ENCODE measurements at places on chromosomes 6 and 20.

- DNase-seq, result no peak
Observed at GRCh38 chr6:153058909-153059308, 56.4 kb upstream of the MTRF1L start.

- no peak for DNase-seq
Observed at GRCh38 chr20:20733943-20734342, 21.5 kb upstream of the RALGAPA2 start.

DNA sequence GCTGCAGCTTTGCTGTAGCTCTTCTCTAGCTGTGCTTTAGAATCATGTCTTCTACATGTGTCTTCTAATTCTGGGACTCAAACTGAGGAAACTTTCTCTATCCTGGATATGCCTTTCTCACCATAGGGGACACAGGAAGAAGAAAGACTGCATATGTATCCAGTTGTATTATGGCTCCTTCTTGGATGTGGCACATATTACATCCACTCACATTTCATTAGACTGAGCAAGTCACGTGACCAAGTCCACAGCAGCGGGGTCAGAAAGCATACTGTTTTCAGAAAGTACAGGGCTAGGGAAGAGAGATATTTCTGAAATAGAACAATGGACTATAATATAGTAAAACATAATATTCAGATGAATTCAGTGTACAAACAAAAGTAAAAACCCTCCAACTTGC lies 187.6 kb upstream of the RIMS1 start:
- no peak for DNase-seq

DNA sequence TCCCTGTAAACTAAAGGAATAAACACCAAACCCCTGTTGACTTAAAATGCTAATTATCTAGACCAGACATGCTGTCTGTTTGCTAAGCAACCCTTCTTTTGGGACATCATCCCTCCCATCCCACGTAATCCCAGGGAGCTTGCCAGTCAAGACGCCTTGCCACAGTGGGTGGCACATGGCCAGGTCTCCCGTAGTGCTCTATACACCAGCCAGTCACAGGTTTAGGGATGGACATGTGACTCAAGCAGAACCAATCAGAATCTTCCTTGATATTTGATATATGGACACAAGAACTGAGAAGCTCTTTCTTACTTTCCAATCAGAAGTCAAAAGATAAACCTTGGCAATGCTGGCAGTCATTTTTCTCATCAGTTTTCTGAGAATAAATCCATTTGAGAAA lies 60.0 kb downstream of the CNKSR3 start:
- no peak for DNase-seq

GRCh38 chr6:168200571-168201134 lies 118.9 kb downstream of the DACT2 start:
- DNase-seq, result no peak

DNA sequence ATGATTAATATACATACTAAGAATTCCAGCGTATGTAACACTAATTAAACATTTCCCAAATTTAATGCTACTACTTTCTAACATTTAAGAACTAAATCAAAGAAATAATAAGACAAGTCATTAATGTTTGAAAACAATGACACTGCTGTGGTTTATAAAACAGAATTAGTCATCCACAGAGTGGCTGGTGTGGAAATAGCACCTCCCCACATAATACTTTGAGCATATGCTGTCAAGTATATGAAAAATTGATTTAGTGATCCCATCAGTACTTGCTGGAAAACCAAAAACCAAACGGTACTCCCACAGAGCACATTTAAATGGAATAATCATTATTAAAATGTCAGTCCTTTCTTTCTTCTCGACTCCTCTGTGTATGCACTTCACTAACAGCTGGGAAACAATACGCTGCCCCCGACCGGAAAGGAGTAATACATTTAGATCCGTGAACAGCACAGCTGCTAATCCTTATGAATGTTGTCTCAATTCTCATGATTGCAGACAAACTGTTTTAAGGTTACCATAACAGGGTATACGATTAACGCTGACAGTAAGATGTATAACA lies 78.4 kb downstream of the PREP start:
- DNase-seq, result no peak

GRCh38 chr20:17304774-17305173 lies 77.9 kb downstream of the PCSK2 start:
- no peak for DNase-seq

- no peak for DNase-seq
Observed at GRCh38 chr6:128727500-128727899, 155.4 kb upstream of the LAMA2 start.

DNA sequence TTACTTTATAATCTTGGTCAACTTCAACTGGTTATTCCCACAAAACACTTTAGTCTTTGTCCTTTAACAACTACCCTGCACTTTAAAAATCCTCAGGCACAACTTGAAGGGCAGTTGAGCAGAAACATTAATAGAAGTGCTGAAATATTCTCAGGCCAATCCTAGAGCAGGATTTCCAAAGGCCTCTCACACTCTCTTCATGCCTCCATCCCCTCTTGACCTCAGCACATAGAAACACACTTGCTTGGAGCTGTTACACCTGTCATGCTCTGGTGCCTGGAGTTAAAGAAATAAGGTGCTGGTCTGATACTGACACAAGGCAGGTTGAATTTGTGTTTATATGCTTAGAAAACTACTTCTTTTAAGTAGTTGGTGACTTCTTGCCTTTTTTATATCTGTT lies 618.8 kb upstream of the POU3F2 start:
- no peak for DNase-seq

DNA sequence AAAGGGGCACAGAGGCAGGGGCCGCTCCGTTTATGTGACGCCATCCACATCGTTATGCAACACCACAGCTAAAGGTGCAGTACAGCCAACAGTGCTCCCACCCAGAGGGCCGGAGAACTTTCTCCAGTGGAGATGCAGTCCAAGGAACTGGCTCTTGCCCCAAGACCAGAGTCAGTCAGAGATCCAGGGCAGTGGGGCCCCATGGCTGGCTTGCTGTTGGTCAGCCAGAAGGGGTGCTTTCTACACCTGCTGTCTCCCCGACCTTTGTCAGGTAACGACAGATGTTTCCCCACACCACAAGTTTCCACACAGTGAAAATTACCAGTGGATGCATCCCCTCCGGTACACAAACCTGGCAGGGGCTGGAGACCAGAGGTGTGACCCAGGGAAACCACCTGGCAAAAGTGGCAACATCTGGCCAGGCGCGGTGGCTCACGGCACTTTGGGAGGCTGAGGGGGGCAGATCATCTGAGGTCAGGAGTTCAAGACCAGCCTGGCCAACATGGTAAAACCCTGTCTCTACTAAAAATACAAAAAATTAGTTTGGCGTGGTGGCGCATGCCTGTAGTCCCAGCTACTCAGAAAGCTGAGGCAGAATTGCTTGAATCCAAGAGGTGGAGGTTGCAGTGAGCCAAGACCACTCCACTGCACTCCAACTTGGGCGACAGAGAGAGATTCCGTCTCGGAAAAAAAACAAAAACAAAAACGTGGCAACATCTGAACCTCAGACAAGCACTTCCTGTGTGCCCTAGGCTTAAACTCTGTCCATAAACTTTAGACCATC lies 34.9 kb downstream of the UBE2V1 start:
- DNase-seq, result no peak

DNA sequence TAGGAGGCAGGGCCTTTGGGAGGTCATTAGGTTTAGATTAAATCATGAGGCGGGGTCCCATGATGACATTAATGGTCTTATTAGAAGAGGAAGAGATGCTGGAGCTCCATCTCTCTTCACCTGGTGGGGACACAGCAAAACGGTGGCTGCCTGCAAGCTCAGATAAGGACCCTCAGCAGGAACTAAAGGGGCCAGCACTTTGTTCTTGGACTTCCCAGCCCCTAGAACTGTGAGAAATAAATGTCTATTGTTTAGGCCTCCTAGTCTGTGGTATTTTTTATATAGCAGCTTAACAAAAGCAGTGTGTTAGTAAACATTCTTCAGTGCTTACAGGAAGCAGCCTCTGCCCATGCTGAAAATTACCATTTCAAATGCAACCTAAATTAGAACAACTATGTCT lies 157.6 kb downstream of the FOXA2 start:
- DNase-seq, result no peak

DNA sequence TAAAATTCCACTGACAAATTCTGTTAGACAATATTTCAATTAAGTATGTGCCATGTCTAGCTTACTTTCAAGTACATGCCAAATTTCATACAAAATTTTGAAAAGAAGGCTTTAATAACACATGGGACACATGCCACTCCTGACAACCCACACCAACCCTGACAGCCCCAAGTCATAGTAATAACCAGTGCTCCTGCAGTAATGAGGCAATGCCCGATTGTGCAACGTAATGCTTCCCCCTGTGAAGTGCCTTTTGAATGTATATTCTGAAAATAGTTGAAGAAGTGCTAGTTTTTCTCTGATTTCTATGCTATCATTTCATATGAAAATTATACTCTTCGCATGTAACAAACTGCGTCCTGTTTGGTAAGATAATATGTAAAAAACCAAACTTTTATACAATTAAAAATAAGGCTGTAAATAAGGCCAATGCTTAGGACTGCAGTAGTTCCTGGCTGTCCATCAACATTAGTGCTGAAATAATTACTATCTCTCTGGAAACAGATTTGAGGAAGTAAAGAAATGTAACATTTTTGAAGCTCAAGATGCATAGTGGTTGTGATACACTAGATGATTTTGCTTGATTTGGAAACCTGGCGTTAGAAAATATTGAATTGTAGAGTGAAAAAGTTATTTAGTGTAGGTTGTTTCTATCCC lies 125.8 kb upstream of the BCLAF1 start:
- DNase-seq, result no peak

DNA sequence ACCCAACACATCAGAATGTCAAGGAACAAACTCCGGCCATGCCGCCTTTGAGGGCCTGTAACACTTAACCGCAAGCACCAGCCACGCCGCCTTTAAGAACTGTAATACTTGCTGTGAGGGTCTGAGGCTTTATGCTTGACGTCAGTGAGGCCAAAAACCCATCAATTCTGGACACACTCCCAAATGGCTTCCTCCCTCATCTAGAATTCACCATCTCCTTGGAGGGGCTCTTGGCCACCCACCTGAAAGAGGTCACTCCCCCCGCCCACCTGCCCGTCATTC lies 10.4 kb upstream of the PXDC1 start:
- DNase-seq, result no peak

DNA sequence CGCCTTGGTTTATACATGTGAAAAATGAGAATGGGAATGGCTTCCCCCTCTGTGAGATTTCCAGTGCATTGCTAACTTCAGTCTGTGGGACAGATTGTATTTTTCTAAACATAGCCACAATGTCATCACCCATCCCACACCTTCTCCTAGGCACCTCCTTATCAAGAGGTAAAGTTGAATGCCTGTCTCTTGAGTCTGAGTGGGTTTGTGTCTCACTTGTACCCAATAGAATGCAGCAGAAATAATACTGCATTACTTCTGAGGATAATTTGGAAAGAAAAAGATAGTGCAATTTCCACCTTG lies 27.9 kb downstream of the RIN2 start:
- DNase-seq, result no peak
